ENCODE measurements at places on chromosomes 1 and 21. TPM values are rescaled to one million over a fixed set of nuclear protein-coding genes. Genes with fewer than 3 reads are reported as not detected.

DNA sequence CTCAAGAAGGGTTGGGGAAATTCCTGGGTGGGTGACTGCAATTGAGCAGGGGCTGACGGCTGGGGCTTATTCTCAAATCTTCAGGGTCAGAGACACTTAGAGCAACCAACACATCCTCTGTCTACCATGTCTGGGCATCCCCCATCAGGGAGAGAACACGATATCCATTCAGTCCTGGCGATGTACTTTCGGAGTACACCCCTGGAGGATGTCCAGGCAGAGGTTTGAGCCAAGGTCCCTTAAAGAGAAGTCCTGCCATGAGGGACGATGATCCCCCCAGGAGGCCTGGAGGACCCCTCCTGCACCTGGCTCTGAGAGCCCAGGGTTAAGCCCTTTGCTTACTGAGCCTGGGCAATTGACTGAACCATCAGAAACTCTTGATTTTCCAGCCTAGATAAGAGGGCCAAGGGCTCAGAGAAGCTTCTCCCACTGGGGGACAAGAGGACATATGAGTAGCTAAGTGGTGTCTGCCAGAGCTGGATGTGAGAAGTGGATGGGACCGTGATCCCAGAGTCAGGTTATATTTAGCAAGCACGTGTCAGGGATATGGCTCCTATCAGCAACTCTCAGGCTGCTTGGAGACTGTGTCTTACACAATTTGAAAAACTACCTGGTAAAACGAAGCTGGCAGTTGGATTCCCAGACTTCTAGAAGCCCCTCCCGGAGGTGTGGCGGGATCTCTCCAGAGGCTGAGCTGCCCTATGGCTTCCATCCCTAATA lies 253.3 kb upstream of the VAMP3 start:
- DNase-seq, result no peak

- no peak for DNase-seq
Measured at GRCh38 chr21:37176716-37177115, 90.4 kb downstream of the VPS26C start.

DNA sequence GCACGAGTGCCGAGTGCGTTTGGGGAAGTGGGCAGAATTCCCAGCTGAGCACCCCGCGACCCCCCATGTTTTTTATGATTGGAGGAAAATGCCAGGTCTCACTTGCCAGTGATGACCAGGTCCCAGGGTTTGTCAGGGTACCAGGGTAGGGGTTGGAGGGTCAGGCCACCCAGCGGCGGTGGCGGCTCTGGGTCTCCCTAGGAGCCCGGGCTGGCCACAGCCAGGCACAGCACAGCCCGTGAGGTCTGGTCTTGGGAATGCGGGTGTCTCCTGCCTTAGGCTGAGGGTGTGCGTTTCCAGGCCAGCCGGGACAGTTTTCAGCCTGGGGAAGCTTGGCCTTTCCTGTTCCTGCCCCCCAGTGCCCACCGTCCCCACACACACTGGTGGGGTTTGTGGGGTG lies 22.7 kb downstream of the PRKCZ start:
- DNase-seq, result no peak

Gene ZNF593OS
- not detected for total RNA-seq

GRCh38 chr1:230589951-230590350 lies 52.3 kb upstream of the COG2 start:
- DNase-seq, result no peak

- no peak for DNase-seq
Measured at GRCh38 chr1:78520216-78520615, 29.4 kb downstream of the PTGFR start.

Gene LORICRIN
- not detected for total RNA-seq

GRCh38 chr1:193019442-193020026 lies 39.6 kb downstream of the UCHL5 start:
- no peak for DNase-seq

GRCh38 chr1:199176713-199177112 lies 537.9 kb downstream of the PTPRC start:
- DNase-seq, result no peak

GRCh38 chr1:164668491-164669400 lies 109.8 kb downstream of the PBX1 start:
- no peak for DNase-seq

- no peak for DNase-seq
Measured at GRCh38 chr1:170617591-170618330, 46.2 kb upstream of the PRRX1 start.

- no peak for DNase-seq
Measured at GRCh38 chr1:210516697-210517459, 188.2 kb downstream of the HHAT start.

Gene CELA2B
- total RNA-seq, result not detected
